Occipital lobe (tissue), 3 donors: ENCODE measurements at places on chromosomes 6 and 20. TPM values are rescaled to one million over a fixed set of nuclear protein-coding genes. Genes with fewer than 3 reads are reported as not detected.

Gene DDAH2
- total RNA-seq, result 117 TPM

Gene NMBR
- 12.6 TPM for total RNA-seq

Gene CHRNA4
- total RNA-seq, result 7.8 TPM

Gene SIRPG
- total RNA-seq, result not detected

Gene F13A1
- total RNA-seq, result 8.4 TPM

Gene POPDC3
- not detected for total RNA-seq

Gene GRIK2
- total RNA-seq, result 82.7 TPM
